ENCODE measurements at places on chromosomes 3 and 15.

DNA sequence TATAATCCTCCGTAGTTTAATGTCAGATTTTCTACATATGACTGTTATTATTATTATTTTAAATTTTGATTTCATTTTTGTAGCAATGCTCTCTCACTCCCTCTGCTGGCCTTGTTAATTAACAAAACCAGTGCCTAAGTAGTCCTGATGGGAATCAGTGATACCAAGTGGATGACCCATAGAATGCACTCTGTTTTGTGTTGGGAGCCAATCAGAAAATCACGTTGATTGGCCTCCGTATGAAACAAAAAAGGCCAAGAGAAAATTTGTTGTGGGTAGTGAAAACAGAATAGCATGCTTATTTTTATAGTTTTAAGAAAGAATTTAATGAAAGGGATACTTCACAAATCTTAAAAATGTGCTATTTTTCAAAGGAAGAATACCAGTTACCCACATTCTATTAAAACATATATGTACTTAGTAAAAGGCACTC is 34.4 kb upstream of the MEIS2 start:
- DNase-seq, result no peak

DNA sequence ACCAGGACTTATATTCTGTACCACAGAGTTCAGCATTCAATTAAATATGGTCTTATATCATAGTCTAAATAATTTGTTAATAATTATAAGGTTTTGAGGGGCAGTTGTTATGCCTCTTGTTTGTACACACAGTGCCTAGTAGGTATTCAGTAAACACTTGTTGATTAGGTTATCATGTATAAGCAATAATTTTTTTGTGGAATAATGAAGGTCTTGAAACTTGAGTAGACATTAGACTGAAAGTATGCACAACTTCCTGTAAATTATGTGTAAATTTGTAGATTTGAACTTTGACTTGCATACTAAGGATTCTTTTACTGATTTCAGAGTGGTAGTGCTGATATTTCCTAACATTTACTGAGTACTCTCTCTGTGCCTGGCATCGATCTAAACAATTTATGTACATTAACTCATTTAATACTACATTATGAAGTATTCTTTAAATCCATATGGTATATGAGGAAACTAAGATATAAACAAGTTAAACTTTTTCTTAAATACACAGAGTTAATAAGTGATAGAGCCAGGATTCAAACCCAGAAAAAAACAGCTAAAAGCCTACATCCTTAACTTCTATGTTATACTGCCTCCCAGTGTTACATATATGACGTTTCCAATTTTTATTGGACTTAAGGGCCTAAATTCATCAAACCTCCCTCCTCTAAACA is 65.1 kb downstream of the GLCE start:
- no peak for DNase-seq

DNA sequence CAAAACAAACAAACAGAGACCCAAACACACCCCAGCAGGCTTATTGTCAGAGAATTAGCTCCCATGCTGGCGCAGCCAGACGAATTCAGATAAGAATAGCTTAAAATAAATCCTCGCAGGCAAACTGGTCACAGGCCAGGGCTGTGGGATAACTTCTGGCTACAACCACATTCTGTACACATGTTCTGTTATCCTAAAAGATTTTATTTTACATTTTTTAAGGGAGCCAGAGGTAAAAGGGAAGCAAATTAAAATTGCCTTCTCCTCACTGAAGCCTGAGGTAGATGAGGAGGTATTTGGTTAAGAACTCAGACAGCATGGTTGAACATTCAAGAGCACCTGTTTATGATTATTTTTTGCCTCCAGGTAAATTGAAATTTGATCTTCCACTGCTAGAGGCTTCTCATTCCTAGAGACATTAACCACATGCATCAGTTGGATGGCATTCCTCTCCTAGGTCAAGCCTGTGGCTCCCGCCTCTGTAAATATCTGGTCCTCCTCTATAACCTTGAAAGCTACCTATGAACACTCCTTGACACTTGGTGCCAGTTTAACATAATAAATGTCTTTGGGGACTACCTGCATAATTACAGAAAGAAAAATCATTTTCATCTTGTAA is 190.3 kb downstream of the SATB1 start:
- DNase-seq, result no peak

- DNase-seq, result no peak
These were observed 12.1 kb upstream of the TFG start for GRCh38 chr3:100697172-100697571.

GRCh38 chr3:2837910-2838309 is 272.3 kb downstream of the IL5RA start:
- DNase-seq, result no peak

DNA sequence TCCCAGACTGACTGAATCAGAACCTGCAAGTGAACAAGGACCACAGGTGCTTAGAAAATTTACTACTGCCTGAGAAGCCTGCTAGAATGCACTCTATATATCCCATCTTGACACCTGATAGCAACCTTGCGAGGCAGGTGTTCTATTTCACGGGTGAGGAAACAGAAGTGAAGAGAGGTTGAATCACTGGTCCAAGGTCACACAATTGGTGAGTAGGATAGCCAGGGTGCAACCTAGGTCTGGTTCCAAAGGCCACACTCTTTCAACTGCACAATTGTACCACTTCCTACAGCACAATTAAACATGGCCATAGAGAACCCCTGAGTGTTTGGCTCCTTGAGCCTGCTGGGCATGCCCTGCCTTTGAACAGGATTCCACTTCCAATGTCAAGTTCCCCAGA is 87.0 kb downstream of the RAB11A start:
- no peak for DNase-seq

DNA sequence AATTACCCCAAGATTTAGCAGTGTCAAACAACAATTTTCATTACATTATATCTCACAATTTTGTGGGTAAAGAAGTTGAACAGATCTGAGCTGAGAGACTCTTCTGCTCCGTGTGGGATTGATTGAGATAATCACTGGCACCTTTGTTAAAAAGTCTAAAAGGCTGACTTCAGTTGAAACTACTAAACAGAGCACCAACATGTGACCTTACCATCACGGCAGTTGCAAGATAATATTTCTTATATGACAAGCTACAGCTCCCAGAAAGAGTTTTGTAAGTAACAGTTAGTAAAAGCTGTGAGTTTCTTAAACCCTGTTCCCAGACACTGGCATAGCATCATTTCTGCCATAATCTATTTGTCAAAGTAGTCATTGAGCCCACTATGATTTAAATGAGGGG is 25.0 kb downstream of the CGGBP1 start:
- DNase-seq, result no peak

GRCh38 chr15:62141200-62141599 is 23.9 kb downstream of the C2CD4B start:
- DNase-seq, result no peak

DNA sequence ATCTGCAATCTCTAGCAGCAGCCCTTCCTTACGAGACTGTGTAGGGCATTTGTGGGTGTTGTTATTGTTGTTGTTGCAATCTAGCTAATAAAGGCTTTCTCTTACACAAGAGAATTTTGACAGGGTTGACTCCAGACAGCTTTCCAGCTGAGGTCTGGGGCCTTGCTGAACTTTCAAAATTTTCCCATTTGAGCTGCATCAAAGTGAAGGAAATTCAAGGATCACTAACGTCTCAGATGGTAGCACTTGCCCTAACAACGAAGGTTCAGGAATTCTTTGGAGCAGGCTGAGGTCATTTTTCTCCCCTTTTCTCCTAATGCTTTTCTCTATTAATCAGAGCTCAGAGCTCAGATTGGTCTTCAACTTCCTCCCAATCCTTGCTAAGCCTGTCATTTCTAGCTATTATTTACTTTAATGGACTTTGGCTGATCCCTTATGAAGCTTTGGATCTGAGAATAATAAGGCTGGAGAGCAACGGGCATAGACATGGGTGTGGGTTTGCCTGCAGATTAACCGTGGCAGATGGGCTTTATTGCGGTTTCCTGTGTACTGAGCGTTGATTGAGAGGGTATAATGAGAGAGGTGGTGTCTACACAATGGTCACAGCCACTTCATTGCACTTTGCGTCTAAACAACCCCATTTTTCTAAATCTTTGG is 614.0 kb upstream of the AGTR1 start:
- no peak for DNase-seq

GRCh38 chr15:76964157-76964556 is 30.8 kb upstream of the PSTPIP1 start:
- DNase-seq, result no peak

- DNase-seq, result no peak
These were observed 5.5 kb upstream of the PSMD6 start for GRCh38 chr3:64028754-64029153.

- DNase-seq, result no peak
These were observed 35.0 kb upstream of the DENND4A start for GRCh38 chr15:65827065-65827464.

GRCh38 chr3:6416049-6416661 is 444.8 kb upstream of the GRM7 start:
- no peak for DNase-seq

DNA sequence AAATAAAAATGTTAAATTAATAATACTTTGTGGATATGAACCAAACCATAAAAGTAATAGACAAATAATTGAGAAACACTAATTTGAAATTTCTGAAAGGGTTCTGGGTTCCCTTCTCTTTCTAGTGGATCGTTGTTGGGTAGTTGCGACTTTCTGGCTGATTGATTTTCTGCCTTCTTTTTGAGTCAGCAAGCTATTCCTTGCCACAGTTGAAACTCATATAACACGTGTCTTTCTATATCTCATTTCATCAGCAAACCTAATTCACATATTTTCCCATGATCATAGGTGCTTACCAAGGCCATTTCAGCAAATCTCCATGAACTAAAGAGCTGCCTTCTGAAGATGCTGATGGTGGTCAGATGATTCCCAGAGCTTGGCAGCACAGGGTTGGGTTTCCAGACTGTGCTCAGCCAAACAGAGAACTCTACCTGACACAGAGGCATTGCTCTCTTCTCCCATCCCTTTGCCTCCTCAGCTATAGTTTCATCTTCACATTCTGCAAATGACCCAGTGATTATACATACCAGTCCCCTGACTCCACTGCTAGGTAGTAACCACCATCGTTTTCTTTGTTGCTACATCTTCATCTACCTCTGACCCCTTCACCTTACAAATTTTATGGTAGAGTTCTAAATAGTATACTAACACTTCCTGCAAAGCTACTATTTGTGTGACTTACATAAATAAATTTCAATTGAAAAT is 383.9 kb upstream of the DPH6 start:
- DNase-seq, result no peak

DNA sequence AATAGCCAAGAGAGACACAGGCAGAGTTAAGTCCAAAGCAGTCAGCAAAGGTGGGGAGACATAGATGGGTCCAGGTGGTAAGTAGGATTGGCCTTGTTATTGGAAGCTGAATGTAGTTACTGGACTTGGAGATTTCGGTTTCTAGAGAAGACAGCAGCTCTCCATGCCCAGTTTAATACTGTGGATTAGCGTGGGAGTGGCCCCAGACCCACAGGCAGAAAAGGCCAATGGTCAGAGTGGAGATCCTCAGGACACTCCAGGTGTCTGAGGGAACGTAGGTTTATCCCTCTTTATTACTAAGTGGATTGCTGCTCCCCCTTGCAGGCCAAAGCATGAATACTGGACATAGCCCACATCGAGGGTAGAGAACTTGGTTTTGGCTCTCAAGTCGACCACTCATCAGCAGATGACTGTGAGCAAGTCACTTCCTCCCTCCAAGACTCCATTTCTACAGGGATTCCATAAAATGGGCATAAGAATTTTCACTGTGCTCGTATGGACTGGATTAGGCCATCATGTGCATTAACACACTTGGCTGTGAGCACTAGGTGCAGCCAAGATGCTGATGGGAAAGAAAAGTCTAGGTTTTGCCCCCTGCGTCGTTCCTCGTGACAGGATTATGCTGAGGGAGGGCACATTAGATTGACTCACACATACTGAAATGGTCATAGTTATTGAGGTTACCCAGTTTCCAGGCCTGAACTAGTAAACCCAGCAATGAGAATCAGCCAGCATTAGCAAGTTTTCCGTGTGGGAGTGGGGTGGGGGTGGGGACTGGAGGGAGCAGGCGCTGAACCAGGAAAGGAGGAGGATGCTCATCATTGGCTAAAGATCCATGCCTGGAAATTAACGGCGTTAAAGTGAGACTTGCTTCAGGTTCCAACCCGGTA is 225.2 kb upstream of the TPRG1 start:
- DNase-seq, result no peak

DNA sequence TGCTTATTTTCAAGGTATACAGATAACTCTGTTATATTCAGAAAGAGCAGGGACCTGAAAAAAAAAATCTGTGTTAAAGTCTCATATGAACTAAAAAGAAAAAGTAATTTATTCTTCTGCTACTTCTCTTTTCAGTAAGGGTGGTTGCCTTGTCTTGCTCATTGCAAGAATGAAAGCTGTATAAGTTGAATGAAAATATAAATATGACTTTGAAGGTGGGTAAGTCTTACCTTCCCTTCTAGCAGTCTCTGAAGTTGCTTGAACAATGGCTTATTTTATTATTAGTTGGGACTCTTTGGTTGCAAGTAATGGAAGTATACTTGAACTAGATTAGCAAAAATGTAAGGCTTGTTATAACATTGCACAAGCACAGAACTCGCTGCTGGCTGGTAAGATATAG is 1554.9 kb downstream of the SI start:
- no peak for DNase-seq

DNA sequence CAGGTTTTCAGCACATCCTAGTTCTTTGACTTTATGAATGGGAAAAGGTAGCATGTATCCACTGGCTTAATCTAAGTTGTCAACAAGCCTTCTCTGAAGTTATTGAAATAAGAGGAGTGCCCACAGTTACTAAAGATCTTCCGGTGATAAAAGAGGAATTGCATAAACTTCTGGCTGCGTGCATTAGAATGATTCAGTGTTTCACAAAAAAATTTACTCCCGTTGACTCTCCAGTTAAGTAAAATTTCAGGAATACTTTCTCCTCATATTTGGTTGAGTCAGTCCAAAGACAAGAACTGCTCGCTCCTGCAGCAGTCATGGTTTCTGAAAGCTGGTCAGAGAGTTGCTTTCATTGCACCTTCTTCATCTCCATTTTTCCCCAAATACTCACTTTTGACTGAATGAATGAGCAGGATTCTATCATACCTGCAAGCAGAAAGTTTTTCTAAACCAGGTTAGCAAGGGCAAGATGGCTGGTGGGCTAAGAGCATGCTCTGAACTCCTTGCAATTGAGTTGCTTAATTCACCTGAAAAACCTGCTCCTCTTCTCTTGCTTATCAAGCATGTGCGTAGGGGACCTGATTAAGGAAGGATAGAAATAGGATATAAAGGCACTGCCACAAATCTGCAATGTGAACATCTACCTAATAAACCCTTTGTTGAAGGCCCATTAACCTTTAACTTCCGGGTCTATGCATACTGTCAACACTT is 64.2 kb upstream of the TIMP4 start:
- no peak for DNase-seq

All from substantia nigra (tissue), 51 donors.